ENCODE measurements at places on chromosomes 11 and 22.

DNA sequence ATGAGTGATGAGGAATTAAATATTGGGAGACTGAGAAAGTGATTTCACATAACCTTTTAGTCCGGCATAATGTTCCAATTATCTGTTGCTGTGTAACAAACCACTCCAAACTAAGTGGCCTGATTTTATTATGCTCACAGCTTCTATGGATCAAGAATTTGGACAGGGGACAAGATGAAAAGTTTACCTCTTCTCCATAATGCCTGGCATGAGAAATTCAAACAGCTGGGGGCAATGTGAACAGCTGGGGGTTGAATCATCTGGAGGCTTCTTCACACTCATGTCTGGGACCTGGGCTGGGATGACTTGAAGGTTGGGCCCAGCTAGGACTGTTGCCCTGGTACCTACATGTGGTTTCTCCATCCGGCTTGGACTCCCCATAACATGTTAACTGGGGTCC lies 99.4 kb upstream of the DRD2 start:
- DNase-seq: no peak

- no peak for DNase-seq
Observed at GRCh38 chr11:11003226-11003625, 145.4 kb upstream of the ZBED5 start.

GRCh38 chr22:17890892-17891291 lies 116.6 kb upstream of the BID start:
- no peak for DNase-seq

- no peak for DNase-seq
Observed at GRCh38 chr11:97229936-97230335, 840.1 kb downstream of the JRKL start.

DNA sequence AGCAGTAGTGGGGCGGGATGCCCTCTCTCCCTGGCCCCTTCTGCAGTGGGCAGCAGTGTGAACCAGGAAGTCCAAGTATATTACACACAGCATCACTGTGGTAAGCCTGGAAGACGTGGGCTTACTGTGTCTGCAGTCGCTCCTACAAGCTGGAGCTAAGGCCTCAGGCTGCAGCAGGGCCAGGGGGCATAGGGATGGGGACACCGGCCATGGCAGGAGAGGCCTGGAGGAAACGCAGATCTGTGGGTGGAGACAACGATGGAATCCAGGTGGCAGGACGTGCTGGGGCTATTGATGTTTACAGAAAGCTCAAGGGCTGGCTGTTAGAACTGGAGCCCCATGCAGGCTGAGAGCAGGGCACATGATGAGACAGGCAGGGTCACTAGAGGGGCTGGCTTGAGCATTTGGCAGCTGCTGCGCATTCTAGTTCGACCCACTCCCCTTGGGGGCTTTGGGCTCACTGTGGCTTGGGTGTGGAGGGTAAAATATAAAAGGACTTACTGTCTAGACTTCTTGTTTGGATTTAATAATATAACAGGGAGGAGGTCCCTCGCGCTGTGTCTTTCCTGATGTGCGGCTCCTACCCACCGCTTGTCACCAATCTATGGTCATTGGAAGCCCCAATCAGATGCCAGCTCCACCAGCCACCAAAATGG lies 539.5 kb downstream of the TBC1D22A start:
- DNase-seq: no peak

GRCh38 chr11:110297076-110297725 lies 787 bp upstream of the RDX start:
- DNase-seq: no peak

- no peak for DNase-seq
Observed at GRCh38 chr11:73410627-73411026, 34.4 kb downstream of the RELT start.

DNA sequence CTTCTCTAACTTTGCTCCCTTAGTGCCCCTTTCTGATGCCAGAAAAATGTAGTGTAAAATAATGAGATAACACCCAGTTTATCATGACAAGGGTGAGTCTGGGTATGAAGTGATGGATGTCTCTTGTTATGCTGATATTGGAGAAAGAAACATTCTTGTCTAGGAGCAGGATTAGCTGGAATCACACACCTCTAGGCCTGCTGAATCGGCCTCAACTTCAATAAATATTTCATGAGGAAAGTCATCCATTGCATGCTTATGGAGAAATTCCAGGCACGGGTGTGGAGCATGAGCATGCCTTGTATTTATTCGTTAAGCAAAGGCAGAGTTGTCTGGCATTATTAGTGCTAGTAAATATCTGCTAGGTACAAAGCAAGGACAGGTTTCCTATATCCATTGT lies 113.4 kb downstream of the NELL1 start:
- no peak for DNase-seq

- no peak for DNase-seq
Observed at GRCh38 chr11:83037877-83038276, 33.8 kb downstream of the RAB30 start.

GRCh38 chr11:131064373-131064991 lies 148.2 kb upstream of the SNX19 start:
- DNase-seq: no peak

DNA sequence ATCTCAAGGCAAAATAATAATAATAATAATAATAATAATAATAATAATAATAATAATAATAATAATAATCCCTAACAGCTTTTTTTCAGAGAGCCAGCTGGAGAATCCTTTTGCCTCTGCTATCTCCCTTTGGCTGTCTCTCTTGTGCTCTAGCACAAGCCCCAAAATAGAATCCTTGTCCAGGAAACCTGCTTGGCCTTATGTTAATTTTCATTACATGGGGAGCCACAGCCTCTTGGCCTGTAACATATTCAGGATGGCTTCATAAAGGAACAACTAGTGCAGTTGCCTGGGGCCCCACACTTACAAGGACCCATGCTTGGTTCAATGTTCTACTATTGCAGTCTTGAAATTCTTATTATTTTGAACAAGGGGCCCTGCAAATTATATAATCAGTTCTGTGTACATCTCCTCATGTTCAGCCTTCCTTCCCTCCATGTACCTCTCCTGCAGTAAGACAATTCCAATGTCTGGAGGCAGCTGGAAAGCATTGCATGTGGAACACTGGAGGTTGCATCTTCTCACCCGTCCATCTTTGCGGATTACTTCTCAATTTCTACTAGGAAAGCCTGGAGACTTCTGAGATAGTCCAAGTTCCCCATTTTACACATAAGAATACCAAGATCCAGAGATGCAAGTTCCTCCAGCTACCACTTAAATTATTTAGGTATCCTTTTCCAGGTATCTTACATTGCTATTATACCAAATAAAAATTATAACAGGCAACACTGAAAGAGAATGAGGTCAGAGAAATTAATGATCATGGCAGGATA lies 37.8 kb upstream of the SORL1 start:
- no peak for DNase-seq

GRCh38 chr11:78253797-78254196 lies 65.1 kb downstream of the USP35 start:
- DNase-seq: no peak

GRCh38 chr11:28139841-28140415 lies 31.7 kb downstream of the METTL15 start:
- DNase-seq: no peak

DNA sequence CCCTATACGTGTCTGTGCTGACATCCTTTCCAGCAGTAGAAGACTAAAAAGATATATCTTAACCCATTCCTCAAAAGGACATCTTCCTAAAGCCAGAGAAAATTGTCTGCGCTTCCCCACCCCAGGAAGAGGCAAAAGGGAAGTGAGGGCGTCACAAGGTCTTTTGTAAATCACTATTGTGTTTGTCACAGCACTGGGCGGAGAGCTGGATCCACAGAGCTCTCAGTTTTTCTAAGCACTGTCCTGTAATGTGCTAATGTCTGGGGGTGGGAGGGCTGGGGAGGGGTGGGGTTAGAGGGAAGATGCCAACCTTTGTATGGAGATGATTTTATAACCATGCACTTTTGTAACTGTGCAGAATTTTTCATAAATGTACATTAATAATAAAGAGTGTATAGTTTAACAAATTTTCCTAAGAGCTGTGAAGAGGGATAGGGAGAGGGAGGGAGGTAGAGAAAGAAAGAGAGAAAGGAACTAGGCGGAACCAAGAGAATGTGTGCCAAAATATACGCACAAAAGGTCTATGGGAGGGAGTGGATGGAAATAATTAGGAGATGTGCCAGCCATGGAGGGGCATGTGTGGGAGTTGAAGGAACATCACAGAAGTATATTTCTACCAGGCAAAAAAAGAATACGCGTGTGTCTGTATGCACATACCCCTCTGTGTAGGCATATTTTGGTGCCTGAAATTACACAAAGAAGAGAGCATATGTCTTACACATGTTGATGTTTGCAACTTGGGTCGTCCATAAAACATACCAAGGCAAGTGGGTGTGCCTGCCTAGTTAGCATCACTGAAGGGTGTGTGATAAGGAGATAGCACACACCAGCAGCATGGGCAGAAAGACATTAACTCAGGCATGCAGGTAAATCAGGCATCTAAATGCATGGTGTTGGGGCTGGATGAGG lies 9.8 kb downstream of the LRRC55 start:
- no peak for DNase-seq

- DNase-seq: no peak
Observed at GRCh38 chr22:43217285-43218030, 30.5 kb upstream of the TTLL12 start.

- no peak for DNase-seq
Observed at GRCh38 chr11:15667127-15667725, 552.5 kb downstream of the INSC start.

DNA sequence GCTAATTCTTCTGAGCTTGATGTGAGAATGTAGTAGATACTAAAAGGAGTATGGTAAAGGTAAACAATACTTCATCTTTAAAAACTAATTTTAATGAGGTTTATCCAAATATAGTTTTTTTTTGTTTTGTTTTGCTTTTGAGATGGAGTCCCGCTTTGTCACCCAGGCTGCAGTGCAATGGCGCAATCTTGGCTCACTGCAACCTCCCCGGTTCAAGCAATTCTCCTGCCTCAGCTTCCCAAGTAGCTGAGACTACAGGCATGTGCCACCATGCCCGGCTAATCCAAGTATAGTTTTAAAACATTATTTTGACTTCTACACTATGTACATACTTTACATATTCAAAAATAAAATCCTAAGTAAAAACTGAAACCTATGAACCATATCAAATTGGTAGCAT lies 4.1 kb downstream of the ZBTB44 start:
- no peak for DNase-seq

- no peak for DNase-seq
Observed at GRCh38 chr22:48902983-48903650, 924.6 kb downstream of the BRD1 start.

DNA sequence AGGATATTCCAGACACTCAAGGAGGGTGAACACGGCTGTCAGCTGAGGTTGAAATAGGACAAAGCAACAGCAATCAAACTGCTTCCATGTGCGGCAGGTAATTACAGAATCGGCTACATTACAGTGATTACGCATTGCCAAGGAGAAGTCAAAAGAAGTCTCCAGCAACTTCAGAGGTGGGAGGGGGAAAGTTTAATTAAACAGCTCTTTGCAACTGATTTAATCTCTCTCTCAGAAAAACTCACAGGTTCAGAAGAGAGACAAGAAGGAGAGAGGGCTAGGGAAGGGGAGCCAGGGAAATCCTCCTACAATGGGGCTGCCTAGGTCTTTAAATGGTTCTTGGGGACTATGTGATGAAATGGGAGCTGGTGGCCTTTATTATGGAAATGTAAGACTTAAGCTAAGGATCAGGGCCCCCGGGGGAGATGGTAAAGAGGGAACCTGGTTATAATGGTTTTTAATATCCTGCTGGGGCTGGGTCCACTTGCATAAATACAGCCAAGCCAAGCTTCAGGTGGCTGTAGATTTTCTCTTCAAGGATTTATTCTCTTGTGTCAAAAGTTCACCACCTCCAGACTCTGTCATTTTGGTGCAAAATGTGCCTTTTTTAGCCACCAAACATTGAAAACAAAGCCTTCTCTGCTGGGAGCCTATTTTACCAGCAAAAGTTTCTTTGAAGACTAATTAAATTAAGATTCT lies 354.7 kb upstream of the NARS2 start:
- DNase-seq: no peak

GRCh38 chr11:80167766-80168165 lies 726.9 kb upstream of the TENM4 start:
- DNase-seq: no peak

- DNase-seq: no peak
Observed at GRCh38 chr11:127888386-127888785, 699.0 kb downstream of the ETS1 start.

DNA sequence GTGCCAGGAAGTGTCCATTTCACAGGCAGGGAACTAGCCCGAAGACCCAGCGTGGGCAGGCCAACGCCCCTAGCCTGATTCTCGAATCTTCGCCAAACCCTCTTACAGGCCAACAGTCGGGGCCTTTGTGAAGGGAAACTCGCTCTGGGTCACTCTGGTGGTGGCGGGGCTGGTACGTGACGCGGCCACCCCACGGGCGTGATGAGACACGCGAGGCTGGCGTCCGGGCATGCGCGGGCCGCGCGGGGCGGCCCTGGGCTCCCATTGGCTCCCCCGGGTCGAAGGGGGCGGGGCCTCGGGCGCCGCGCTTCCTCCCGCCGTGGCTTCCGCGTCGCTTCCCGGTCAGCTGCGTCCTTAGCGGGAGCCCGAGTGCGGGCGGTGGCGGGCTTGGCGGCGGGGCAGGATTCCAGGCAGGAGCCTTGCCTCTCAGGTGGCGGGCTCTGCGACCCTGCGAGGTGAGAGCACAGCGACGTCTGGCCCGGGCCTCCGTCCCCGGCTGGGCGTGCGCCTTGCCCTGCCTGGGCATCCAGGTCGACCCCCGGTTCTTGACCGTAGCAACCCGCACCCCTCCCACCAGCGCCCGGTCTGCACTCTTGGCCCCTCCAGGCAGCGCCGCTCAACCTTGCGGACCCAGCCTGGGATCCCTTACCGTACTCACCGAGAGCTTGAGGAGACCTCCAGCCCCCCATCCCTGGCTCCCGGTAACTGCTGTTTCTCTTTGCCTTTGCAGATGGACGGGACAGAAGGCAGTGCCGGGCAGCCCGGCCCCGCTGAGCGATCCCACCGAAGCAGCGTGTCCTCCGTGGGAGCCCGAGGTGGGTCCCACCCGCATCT lies at the start of gene FRMD8:
TSS of gene FRMD8 (plus strand) at position 331 of the 834 bp plus-strand sequence. CDS start at position 731, 400 bp downstream.
- peak; percentile 78 for DNase-seq

DNA sequence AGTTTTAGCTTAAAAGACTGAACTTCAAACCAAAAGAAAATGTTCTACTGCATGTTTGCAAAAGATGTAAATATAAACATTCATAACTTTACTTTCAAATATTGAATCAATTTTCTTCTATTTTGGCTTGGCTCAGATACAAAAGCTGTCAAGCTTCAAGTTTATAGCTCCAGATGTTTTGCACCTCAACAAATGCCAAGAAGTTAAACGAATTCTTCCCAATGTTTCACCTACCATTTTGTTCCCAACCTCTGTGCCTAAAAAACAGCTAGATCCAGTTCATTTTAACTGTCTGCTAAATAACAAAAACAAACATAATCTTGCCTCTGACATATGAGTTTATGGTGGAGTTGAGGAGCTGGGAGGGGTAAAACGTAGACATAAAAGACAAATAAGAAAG lies 76.5 kb downstream of the RAB30 start:
- no peak for DNase-seq

- no peak for DNase-seq
Observed at GRCh38 chr22:45460288-45461109, 42.2 kb upstream of the FBLN1 start.

DNA sequence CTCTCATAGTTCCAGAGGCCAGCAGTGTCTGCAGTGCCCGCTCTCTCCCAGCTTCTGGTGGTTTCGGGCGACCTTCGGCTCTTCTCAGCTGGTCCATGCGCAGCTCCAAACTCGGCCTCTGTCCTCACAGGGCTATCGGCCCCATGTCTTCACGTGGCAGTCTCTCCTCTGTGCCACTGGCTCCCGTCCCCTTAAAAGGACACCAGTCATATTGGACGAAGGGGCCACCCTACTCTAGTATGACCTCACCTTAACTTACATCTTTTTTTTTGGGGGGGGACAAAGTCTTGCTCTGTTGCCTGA lies 13.8 kb downstream of the LTO1 start:
- no peak for DNase-seq

GRCh38 chr11:102267609-102268008 lies 49.7 kb upstream of the BIRC3 start:
- no peak for DNase-seq
